ENCODE measurements at places on chromosomes 5 and 9.

GRCh38 chr5:103374473-103374963 lies 116.0 kb downstream of the MACIR start:
- no peak for DNase-seq

DNA sequence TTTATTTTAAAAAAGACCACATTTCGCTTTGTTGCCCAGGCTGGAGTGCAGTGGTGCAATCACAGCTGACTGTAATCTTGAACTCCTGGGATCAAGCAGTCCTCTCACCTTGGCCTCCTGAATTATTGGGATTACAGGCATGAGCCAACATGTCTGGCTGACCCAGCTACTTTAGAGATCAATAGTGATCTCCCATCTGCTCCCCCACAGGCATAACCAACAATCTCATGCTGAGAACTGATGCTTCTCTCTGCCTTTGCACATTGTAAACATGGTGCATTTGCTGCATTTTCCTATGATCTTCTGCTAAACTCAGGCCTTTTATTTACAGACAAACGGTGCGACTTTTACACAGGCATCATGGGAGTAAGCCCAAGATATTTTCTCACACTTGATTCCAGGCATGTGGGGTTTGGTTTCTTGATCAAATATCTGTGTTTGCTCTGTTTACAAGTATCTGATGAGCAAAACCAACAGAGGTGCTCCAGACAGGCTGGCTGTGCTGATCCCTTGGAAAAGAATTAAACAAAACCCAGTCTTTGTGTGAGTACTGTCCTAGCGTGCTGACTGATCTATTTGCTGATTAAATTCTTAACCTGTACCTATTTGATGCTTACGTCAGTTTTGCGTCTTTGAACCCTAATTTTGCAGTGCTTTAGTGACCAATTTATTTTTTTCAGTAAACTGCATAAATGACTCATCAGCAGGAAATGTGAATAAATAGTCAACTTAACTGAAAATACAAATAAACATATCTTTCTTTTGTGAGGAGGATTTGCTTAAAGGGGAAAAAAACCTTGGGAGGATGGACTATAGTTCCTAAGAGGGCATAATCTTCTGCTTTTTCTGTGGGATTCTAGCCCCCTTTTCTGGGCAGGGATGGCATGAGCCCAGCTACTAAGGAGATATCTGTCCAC lies 191.7 kb upstream of the NR3C1 start:
- DNase-seq: no peak

GRCh38 chr9:78304357-78304756 lies 7.4 kb downstream of the PSAT1 start:
- no peak for DNase-seq

GRCh38 chr5:97591781-97592180 lies 408.7 kb upstream of the RIOK2 start:
- no peak for DNase-seq

DNA sequence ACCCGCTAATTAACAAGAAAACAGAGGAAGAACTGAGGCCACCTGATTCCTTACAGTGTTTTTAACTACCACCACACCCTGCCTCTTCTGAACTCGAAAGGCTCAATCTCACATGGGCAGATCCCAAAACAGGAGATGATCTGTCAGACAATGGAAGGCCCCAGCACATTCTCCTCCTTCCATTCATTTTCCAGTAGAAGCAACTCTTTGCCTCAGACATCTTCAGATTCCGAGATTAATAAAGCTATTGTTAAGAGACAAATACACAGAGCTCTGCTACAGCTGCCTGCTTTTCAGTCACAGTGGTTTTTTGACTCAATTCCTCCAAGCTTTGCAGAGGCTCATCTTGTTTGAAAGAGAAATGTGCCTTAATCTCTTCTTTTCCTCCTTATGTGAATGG lies 127.2 kb upstream of the ADAMTSL1 start:
- no peak for DNase-seq

Measured in spleen (tissue), 13 donors.